Aorta (tissue), 5 donors: ENCODE measurements at places on chromosomes 5 and 9. TPM values are rescaled to one million over a fixed set of nuclear protein-coding genes. Genes with fewer than 3 reads are reported as not detected.

Gene ROR2
- total RNA-seq = 1.6 TPM

Gene TERT
- not detected for total RNA-seq

Gene HTR4
- total RNA-seq = not detected

Gene MYO10
- total RNA-seq = 19.8 TPM

Gene CER1
- total RNA-seq = 0.29 TPM

Gene C5orf52
- not detected for total RNA-seq

Gene FAM169A
- 2.2 TPM for total RNA-seq

Gene LOX
- 40.9 TPM for total RNA-seq

Gene PTAR1
- total RNA-seq = 52.2 TPM

Gene OR2Y1
- not detected for total RNA-seq

Gene FBP1
- 6.6 TPM for total RNA-seq

Gene MARCHF11
- total RNA-seq = not detected

Gene CARD9
- 2.6 TPM for total RNA-seq

GRCh38 chr5:166746506-166746905, 1544.9 kb upstream of the WWC1 start:
- no peak overlapping the region for H3K27ac ChIP-seq
- DNase-seq = no peak
- H3K4me1 ChIP-seq = no peaks in the 10 kb centered on the region
- no peak overlapping the region for H3K4me3 ChIP-seq

GRCh38 chr9:116497095-116497890, 189.8 kb upstream of the TRIM32 start:
- no peaks in the 10 kb centered on the region for H3K36me3 ChIP-seq
- no peak overlapping the region for H3K4me3 ChIP-seq
- H3K27ac ChIP-seq = no peak overlapping the region
- no peaks in the 10 kb centered on the region for H3K4me1 ChIP-seq
- no peak for DNase-seq

DNA sequence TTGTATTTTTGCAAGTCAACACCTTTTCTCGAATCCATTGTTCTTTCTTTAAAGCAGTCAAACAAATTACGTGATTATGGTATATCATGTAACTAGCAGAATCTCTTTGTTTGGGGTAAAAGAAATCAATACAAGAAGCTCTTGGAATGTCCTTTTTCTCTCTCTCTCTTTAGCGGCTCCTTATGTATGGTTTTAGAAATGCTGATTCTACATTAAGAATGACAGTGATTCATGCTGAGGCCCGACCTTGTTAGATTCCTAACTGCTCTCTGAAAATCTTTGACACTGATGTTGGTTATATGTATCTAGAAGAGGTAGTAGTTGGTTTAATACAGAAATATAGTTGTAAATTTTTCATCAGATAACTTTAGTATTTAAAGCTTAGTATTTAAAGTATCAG, 76.4 kb downstream of the SNX24 start:
- H3K36me3 ChIP-seq = no peaks in the 10 kb centered on the region
- H3K27me3 ChIP-seq = no peaks in the 10 kb centered on the region
- DNase-seq = no peak
- no peak overlapping the region for H3K4me3 ChIP-seq

DNA sequence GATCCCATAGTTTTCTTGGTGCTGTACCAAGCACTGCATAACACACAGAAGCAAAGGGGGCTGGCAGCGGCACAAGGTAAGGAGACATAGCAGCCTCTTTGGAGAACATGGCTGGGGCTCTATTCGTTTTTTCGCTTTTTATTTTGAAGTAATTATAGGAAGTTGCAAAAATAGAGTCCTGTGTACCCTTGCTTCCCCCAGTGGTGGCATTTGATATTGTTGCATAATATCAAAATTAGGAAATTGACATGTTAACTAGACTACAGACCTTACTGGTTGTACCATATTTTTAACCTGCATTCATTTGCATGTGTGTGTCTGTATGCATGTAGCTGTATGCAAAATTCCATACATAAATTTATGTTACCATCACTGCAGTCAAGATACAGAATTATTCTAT, 6.6 kb upstream of the UBQLN1 start:
- H3K4me3 ChIP-seq = no peak overlapping the region
- H3K36me3 ChIP-seq = no peaks in the 10 kb centered on the region
- H3K4me1 ChIP-seq = no peaks in the 10 kb centered on the region
- no peak overlapping the region for H3K27ac ChIP-seq

DNA sequence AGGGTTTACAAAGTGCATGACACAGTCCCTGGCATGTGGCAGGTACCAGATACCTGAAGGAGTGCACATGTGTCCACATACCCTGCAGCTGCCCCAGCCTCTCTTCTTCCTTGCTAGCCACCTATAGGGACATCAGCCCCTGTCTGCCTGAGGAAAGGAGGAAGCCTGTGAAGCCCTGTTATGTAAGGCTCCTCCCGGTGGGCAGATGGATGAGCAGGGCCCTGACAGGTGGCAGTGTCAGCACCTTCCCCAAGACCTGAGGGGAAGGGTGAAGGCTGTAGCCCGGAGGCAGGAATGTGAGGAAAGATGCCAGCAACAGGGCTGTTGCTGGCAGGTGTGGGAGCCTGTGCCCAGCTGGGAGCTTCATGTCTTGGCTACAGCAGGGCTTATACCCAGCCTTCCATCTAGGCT, 21.7 kb downstream of the TCF7 start:
- no peak overlapping the region for H3K27ac ChIP-seq
- peaks cover 2% of the 10 kb centered on the region for H3K36me3 ChIP-seq
- no peaks in the 10 kb centered on the region for H3K4me1 ChIP-seq
- no peak overlapping the region for H3K4me3 ChIP-seq
- H3K27me3 ChIP-seq = no peaks in the 10 kb centered on the region

GRCh38 chr5:34751807-34752736, 86.9 kb upstream of the TTC23L start:
- no peaks in the 10 kb centered on the region for H3K27me3 ChIP-seq
- no peak overlapping the region for H3K27ac ChIP-seq
- H3K4me1 ChIP-seq = peaks cover 13% of the 10 kb centered on the region
- no peak for DNase-seq
- H3K36me3 ChIP-seq = no peaks in the 10 kb centered on the region

DNA sequence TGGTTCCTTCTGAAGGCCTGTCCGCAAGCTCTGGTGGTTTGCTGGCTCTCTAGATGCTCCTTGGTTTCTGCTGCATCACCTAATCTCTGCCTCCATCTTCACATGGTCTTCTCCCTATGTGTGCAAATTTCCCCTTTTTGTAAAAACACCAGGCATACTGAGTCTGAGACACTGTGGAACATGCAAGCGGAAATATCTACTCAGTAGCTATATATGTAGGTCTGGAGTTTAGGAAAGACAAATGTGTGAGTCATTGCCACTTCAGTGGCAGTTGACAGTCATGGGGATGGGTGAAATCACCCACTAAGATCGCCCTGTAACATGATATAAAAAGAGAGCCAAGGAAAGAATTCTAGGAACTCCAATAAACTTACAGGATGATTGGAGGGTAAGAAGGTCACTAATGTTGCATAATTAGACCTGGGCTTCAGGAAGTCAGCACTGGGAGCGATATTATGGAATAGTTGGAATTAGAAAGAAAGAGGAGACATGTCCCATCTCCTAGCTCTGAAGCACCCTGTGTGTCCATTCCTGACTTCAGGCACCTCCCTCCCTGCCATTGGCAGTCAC, 22.7 kb upstream of the UBLCP1 start:
- no peaks in the 10 kb centered on the region for H3K4me1 ChIP-seq
- DNase-seq = no peak
- H3K27me3 ChIP-seq = peaks cover 1% of the 10 kb centered on the region

DNA sequence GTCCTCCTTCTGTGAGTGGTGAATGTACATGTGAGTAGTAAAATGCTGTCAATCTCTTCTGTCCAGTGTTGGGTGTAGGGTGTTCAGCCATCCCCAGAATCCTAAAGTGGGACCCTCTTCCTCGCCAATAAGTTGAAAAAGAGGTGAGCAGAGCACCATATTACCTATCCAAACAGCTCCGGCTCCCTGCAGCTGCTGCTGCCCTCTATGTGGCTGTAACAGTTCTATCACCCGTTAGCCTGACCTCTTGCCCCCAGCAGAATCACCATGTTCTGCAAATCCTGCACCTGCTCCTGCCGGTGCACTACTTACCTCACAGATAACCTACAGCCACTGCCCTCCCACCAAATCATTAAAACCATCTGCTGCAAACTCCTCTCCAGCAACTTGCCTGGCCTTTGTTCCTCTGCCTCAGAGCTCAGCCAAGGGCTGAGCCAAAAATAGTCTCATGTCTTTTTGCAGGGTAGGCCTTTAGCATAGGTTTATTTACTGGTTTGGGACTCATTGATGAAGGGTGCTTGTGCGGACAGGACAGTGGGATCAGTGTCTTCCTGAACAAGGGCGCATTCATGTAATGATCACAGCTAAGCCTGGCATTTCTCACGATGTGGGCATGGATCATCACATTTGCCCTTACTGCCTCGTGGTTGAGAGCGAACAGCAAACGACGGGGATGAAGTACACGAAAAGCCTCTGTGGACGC, 49.6 kb upstream of the CCL21 start:
- H3K4me1 ChIP-seq = no peaks in the 10 kb centered on the region
- DNase-seq = no peak
- H3K4me3 ChIP-seq = no peak overlapping the region
- H3K27me3 ChIP-seq = no peaks in the 10 kb centered on the region
- H3K27ac ChIP-seq = no peak overlapping the region

DNA sequence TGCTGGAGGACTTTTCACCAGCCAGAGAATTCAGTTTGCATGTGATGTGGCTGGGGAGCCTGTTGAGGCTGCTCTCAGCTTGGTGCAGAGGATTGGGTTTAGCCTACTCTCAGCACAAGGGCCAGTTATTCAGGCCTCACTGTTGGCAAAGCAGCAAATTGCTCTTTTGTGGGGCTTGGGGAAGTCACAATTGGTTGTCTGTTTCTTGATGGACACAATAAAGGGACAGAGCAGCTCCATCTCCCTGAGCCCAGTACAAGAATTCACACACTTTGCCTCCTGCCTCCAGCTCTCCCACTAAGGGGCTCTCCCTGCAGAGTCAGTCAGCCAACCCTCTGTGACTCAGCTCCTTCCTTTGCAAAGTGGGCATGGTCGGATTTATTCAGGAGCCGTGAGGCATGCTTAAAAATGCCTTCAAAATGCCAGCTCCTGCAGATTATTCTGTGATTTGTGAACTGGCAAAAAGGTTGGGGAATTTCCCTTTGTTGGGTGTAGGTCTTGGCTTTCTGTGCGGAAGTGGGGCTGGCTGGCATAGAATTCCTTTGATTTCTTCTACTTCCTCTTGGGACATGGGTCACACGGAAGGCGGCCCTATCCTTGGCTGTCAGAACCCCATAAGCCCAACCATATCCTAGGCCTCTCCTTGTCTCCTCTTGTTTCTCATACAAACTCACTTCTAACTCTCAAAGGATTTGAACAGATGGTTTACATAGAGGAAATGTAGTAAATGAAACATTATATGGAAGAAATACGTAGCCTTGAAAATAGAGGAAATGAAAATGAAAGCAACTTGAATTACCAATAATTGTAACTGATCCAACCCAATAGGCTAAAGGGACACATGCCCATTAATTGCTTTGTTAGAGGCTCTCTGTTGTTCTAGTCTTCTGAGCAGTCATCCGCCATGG, 118.7 kb upstream of the CD180 start:
- peaks cover 5% of the 10 kb centered on the region for H3K4me1 ChIP-seq
- peak overlapping the region; percentile 86 for H3K27ac ChIP-seq
- H3K4me3 ChIP-seq = no peak overlapping the region
- no peaks in the 10 kb centered on the region for H3K36me3 ChIP-seq
- DNase-seq = peak; percentile 76

GRCh38 chr9:94746541-94747370, 20.3 kb downstream of the AOPEP start:
- H3K27me3 ChIP-seq = no peaks in the 10 kb centered on the region
- DNase-seq = no peak
- no peaks in the 10 kb centered on the region for H3K36me3 ChIP-seq
- H3K4me1 ChIP-seq = no peaks in the 10 kb centered on the region

DNA sequence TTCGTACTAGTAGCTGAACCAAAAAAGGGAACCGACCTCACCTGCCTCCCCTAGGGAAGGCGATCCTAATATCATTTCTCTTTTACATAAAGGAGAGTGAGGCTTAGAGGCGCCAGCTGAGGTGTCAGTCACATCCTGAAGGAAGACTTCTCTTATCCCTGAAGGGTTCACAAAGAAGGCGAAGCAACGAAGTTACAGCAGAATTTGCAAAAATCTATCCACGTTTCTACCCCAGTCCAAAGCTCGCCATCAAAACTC, 598 bp upstream of the KIAA1191 start:
- H3K4me3 ChIP-seq = no peak overlapping the region
- H3K27me3 ChIP-seq = no peaks in the 10 kb centered on the region

DNA sequence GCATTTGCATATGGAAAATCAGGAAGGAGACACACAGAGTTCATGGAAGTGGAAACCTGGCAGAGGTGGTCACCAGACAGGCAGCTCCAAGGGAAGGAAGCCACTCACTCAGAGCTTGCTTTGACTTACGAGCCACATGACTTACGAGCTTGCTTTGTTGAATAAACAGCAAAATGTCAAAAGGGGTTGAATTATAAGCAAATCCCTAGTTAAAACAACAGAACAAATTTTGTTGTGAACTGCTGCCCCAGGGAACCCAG, 164.3 kb downstream of the SYK start:
- no peak overlapping the region for H3K4me3 ChIP-seq
- H3K36me3 ChIP-seq = no peaks in the 10 kb centered on the region
- peaks cover 8% of the 10 kb centered on the region for H3K4me1 ChIP-seq
- H3K27me3 ChIP-seq = no peaks in the 10 kb centered on the region

DNA sequence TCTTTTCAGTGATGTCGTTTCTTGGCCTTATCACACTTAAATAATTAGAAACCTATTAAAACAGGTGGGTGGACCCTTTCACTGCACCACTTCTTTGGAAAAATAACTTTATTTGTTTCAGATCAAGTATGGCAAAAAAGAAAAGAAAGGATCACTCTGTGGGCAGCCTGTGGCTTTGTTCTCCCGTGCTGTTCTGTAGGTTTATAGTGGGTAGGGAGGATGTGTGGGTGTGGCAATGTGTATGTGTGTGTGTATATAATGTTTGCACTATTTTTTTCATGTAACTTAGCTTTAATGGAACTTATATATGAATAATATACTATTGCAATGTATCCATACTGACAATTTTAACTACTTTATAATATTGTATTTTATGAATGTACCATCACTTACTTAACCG, 85.9 kb downstream of the ACTBL2 start:
- H3K4me3 ChIP-seq = no peak overlapping the region
- DNase-seq = no peak
- no peaks in the 10 kb centered on the region for H3K27me3 ChIP-seq
- H3K36me3 ChIP-seq = no peaks in the 10 kb centered on the region
